ENCODE measurements at places on chromosomes 4 and X.

DNA sequence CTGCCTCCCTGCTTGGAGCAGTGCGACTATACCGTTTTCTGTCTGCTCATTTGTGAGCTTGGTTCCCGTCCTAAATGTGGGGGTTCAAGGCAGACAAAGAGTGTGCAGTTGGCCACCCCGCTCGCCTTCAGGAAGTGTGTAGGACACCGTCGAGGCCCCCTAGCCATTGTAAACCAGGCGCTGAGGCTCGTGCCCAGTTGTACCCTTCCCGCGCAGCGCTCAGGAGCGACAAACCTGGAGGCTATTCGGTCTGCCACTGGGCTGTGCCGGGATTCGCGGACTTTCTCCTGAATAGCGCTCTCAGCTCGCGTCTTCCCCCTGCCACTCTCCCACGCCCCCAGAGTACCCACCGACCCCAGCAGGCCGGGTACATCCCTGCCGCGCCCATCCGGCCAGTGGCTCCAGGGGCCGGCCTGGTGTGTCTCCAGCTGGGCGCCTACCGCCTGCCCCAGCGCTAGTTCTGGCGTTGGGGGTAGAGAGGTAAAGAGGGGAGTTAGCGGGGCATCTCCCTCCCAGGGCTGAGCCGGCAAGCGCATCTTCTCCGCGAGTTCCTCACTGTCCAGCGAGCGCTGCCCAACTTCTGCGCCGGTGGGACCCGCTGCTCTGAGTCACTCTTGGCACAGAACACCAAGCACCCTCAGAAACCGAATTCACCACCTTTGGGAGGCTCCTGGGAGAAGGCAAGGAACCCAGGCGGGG, 880 bp upstream of the LONRF3 start:
- no peak for DNase-seq

DNA sequence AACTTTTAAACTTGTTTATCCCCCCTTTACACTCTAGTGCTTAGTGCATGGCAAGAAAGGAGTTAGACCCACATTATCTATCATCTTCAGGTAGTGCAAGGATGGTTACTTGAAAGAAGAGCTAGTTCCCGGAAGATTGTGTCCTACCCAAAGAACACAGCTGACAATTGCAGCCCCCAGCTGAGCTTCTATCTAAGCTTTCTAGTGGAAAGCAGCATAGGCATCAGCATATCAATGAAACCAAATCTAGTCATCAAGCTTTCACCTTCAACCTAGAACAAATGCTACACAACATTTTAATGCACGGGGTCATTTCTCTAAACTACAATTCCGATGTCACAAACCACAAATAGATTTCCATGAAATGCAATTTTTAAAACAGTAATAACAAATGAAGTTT, 88.9 kb upstream of the TFDP3 start:
- DNase-seq, result no peak

GRCh38 chrX:113726466-113726865, 857.4 kb upstream of the HTR2C start:
- DNase-seq, result no peak

DNA sequence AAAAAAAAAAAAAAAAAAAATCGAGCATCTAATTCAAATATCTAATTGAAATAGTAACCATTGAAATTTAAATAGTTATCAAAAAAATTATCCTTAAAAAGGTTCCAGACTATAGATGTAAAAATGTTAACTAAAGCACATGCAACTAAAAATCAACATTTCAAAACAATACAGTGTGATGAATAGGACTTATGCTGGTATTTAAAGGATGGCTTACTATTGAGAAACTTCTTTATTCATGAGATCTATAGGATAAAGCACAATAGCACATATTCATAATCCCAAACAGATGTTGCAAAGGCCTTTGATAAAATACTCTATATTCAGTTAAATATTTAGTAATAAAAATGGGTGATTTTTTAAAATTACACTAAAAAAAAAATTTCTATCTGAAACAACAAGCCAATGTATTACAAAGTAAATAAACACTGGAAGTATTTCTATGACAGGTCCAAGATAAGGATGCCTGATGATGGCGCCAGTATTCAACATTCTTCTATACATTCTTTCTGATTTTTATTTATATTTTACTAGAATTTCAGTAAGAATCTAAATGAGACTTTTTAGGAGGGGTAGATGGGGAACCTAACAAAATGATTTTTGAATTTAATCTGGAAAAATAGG, 26.3 kb downstream of the DCLK2 start:
- DNase-seq, result no peak

Measured in brain microvascular endothelial cell (primary cell).